CD4-positive, alpha-beta T cell treated with Interleukin-6 for 4 hours (primary cell): ENCODE measurements at places on chromosomes 12 and 14.

GRCh38 chr14:39956372-39956771 lies 524.1 kb upstream of the FBXO33 start:
- no peak for DNase-seq

DNA sequence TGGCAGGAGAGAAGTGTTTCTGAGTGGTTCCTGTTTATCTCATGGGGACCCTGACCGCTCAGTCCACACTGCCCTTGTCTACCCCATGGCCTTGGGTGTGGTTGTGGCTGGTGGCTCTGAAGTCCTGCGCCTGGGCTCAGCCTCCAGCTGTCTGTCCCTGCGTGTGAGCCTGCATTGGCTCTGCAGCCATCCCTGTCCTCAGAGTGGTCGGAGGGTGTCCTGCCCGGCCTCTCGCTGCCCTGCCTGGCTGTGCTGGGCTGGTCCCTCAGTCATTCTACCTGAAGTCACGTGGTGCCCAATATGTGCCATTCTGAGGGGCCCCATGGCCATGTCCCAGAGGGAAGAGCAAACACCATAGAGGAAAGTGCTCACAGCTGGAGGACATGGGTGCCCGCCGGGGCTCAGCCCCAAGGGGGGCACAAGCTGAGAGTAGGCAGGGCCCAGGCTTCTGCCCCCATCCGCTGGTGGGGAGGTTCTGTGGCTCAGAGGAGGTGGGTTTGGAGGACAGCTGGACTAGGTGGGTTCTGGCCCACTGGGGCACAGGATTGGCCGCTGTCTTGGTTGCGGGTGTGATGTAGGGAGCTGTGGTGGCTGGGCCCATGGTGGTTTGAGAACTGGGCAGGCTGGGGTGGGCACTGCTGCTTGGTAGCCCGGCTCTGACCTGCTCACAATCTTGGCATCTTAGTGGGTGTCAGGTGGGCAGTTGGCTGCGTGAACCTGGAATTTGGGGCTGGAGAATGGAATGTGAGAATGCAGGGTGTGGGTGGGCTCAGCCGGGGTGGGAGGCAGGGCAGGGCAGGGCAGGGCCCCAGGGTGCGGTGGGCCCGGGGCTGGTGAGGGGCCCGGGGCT lies 11.6 kb downstream of the TEDC1 start:
- DNase-seq, result no peak

- no peak for DNase-seq
These were observed 602 bp downstream of the CHFR start for GRCh38 chr12:132886529-132887477.

DNA sequence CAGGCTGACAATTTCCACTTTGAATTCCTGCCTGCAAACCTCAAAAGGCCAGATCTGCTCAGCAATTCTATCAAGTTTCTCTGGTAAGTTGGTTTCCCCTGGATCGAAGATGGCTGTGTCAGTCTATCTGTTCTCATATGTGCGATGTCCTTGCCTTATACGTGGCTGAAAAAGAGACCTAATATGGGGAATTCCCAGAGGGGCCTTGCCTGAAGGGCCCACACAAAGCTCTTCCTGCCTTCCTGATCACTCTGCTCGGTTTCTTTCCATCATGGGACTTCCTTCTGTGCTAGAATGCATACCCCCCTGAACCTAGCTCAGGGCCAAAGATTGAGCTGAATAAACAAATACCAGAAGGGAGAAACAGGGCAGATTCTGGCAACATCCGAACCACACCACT lies 13.2 kb downstream of the TCL1B start:
- DNase-seq, result no peak

GRCh38 chr14:56118611-56119181 lies 485 bp downstream of the PELI2 start:
- peak; percentile 44 for DNase-seq

- no peak for DNase-seq
These were observed 291.5 kb upstream of the SRRM4 start for GRCh38 chr12:118689793-118690192.

DNA sequence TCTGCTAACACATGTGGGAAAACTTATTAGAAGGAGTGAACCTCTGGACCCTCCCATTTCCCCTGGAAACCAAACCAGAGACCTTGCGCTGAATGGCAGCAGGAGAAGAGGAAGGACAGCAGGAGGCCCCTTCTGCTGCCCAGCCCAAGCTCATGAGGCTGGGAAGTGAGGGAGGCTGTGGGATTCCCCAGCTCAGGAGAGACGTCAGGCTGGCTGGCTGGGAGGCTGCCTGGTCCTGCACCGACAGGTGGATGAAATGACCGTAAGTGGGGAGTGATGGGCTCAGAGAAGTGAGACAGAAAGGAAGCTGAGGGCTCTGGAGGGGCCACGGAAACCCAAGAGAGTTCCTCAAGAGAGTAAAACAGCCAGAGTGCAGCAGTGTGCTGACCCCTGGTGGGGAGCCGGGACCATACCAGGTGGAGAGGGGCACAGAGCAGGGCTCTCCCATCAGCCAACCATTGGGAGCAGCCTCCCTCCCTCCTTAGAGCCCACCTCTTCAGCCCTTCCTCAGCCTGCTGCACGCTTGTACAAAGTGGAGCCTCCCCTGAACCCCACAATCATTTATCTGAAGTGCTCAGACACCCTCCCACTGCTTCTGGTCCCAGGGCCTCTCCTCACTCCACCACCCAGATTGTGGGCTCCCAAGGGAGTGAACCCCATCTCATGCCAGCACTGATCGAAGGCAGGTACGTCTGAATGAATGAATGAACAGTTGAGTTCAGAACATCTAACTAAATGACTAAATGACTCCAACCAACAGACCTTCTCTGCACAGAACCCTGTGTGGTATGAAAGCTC lies 14.0 kb downstream of the TAMALIN start:
- peak; percentile 79 for DNase-seq

DNA sequence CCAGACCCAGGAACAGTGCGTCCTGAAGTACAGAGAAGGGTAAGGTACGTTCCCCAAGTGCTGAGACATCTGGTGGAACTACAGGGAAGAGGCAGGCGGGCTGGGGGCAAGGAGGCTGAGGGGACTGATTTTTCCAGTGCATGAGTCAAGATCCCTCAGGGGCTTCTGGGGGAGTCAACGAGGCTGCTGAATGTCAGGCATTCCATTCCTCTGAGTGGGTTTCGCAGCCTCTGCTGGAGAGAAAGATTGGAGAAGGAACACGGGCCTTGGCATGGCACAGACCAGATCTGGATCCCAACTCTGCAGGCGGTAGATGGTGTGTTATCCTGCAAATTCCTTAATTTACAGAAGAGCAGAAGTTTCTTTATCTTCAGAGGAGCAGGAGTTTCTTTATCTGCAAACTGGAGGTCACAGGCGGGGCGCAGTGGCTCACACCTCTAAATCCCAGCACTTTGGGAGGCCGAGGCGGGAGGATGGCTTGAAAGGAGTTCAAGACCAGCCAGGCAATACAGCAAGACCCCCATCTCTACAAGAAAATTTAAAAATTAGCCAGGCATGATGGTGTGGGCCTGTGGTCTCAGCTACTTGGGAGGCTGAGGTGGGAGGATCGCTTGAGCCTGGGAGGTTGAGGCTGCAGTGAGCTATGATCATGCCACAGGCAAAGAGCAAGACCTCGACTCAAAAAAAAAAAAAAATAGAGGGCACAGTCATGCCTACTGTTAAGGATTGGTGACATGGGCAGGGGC lies 132.6 kb upstream of the MAP1LC3B2 start:
- DNase-seq, result no peak

GRCh38 chr14:74469548-74470518 lies 23.3 kb downstream of the NPC2 start:
- no peak for DNase-seq

DNA sequence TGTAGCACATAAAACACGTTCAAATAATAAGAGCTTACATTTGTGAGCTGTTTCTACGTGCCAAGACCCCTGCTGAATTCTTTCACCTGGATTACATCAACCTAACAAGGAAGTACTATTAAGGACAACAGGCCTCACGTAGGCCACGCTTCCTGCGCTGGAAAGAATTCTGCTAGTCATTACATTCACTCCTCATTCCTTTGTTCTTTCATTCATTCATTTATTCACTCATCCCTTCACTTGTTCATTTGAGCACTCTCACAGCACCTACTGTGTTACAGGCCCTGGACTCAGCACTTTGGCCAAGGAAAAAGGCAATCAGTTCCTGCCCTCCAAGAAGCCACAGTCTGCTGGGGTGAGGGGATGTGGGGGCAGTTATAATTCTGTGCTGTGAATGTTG lies 28.2 kb downstream of the TESC start:
- no peak for DNase-seq

DNA sequence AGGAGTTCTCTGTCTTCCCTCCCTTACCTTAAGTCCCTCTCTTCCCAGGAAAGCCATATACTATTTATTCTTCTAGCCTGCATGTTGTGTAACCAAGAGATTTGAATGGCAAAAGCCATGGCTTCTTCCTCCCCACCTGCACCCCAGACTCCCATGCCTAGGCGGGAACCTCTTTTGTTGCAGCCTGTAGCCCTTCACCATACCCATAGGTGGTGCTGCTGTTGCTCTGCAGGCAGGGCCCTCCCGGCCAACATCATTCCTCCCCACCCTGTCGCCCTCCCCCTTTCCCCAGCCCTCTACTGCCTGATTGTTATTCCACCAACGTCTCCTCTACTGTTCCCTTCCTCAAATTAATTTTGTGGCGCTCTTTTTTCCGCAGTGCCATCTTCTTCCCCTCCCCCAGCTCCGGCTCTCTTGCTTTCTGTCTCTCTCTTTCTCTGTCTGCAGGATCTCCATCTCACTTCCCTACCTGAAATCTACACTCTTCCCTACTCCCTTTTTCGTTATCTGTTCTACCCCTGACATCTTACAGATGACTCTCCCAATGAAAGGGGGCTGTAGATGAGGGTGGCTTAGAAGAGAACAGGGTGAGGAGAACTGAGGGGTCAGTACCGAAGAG lies 13.8 kb downstream of the NGDN start:
- DNase-seq, result no peak

GRCh38 chr12:94812345-94812744 lies 162.0 kb upstream of the TMCC3 start:
- no peak for DNase-seq

GRCh38 chr12:107296681-107297089 lies 203.3 kb upstream of the CRY1 start:
- no peak for DNase-seq

DNA sequence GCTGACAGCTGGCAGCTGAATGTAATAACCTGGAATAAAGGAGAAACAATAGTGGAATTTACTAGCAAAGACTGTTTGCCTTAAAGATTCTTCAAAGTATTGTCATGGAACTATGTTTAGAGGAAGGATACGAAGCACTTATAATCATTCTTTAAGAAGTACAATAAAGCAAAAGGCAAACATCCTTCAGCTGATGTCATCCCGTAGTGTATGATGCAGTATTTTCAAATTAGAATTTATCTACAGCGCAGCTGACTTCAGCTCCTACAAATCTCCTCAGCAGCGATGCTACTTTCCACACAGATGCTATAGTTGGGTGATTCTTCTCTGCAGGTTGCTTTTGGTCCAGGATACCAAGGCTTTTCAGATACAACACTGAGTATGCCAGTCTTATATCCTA lies 31.5 kb downstream of the CLEC1A start:
- no peak for DNase-seq

DNA sequence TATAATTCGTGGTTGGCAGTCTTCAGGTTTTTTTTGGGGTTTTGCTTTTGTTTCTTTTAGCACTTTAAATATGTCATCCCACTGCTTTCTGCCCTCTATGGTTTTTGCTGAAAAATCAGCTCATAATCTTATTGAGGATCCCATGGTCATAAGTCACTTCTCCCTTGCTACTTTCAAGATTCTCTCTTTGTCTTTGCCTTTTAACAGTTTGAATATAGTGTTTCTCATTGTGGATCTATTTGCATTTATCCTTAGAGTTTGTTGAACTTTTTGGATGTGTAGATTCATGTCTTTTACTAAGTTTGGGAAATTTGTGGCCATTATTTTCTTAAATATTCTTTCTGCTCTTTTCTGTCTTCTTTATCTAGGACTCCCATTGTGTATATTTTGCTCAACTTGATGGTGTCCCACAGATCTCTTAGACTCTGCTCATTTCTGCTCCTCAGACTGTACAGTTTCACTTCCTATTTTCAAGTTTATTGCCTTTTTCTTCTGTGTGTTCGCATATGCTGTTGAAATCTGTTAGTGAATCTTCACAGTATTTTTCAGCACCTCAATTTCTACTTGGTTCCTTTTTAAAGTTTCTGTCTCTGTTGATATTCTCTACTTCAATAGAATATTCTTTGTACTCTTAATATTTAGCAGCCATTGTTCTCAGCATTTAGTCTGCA lies 70.8 kb downstream of the WNK1 start:
- no peak for DNase-seq

GRCh38 chr12:24025153-24025798 lies 75.8 kb upstream of the SOX5 start:
- DNase-seq, result no peak

DNA sequence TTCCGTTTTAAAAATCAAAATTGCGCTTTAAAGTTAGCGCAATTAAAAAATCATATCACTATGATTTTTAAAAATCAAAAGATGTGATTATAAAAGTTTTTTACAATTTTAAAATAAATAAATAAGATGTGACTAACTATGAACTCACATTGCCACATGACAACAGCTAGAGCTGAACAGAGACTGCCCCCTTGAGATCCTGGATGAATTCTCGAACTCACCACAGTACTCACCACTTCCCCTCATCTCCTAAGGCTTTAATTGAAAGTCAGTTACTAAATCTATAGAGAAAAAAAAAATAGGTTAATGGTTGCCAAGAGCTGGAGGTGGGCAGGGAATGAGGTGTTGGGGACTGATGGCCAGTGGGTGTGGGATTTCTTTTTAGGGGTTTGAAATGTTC lies 384.2 kb downstream of the ZFP36L1 start:
- DNase-seq, result peak; percentile 35

- DNase-seq, result no peak
These were observed 2.9 kb upstream of the KLHL42 start for GRCh38 chr12:27777141-27777540.

GRCh38 chr12:131687346-131688125 lies 23.4 kb upstream of the SFSWAP start:
- no peak for DNase-seq

- no peak for DNase-seq
These were observed 25.9 kb downstream of the TMEM117 start for GRCh38 chr12:43861840-43862150.

- DNase-seq, result peak; percentile 18
These were observed 167.1 kb upstream of the OR4E1 start for GRCh38 chr14:21840765-21841164.

DNA sequence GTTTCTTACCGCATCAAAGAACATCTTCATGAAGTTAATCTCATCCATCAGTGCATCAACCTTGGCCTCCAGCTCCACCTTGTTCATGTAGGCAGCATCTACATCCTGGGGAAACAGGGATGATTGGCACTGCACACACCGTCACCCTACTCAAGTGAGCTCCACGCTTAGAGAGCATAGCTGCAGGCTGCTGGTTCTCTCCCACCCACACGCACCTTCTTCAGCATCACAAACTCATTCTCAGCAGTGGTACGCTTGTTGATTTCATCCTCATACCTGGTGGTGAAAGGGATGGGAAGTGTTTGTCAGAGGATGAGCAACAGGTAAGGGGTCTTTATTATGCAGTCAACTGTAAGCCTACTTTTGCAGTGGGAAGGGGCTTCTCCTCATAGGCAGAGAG lies 2.3 kb downstream of the KRT5 start:
- DNase-seq, result no peak

GRCh38 chr12:114770323-114770722 lies 86.3 kb upstream of the TBX3 start:
- DNase-seq, result no peak
